Mammary epithelial cell (primary cell): ENCODE measurements at places on chromosomes 3 and 15.

GRCh38 chr3:123608263-123608937, 23.5 kb upstream of the HACD2 start:
- DNase-seq: no peak

DNA sequence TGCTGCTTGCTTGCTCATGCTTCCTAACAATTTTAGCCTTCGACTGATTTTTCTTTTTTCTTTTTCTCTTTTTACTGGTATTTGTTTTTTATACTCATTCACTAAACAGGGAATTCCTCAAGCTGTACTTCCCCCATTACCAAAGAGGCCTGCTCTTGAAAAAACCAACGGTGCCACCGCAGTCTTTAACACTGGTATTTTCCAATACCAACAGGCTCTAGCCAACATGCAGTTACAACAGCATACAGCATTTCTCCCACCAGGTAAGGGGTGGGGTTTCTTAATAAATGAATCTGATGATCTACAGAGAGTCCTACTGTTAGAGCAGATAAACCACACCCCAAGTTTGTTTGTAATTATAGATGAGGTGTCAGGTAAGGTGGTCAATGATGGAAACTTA, 178.8 kb downstream of the MBNL1 start:
- no peak for DNase-seq

DNA sequence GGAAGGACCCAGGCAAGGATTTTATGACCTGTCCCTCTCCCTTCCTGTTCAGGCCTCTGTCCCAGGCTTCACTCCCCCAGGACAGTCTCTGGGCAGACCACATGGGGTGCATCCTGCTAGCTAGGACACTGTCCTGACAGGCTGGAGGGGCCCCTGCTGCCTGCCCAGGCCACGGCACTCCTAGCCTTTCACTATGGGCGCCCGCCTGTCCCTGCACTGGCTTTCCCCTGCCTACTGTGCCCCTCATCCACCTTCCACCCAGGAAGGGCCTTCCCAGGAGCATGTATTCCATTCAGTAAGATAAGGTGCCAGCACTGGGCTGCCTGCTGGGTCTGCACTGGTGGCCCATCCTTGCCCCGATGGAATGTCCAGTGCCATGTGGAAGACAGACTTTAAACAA, 145.3 kb downstream of the DNAJB8 start:
- no peak for DNase-seq

GRCh38 chr15:63236272-63236671, 41.1 kb upstream of the APH1B start:
- peak; percentile 50 for DNase-seq

GRCh38 chr15:56307180-56307579, 58.0 kb upstream of the TEX9 start:
- DNase-seq: no peak

DNA sequence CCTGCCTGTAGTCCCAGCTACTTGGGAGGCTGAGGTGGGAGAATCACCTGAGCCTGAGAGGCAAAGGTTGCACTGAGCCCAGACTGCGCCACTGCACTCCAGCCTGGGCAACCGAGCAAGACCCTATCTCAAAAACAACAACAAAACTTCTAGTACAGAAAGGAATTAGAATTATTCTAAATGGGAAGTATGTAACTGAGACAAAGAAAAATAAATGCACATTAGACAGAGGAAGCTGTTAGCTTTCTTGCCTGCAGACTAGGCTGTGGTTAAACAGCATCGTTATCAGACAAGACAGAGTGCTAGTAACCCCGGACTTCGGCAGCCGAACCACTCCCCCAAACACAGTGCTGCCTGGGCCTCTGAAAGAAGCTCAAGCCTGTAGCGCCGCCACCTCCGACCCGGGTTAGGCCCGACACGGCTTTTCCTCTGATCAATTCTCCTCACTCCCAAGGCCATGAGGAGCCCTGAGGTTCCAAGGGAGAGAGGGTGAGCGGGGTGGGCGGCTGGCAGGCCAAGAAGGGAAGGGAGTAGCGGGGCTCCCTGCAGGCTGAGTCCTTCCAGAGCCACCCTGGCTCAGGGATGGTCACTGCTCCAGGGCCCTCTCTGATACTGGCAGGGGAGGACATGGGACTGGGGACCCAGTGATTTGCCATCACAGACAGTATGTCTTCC, 44.8 kb upstream of the MUC4 start:
- no peak for DNase-seq

DNA sequence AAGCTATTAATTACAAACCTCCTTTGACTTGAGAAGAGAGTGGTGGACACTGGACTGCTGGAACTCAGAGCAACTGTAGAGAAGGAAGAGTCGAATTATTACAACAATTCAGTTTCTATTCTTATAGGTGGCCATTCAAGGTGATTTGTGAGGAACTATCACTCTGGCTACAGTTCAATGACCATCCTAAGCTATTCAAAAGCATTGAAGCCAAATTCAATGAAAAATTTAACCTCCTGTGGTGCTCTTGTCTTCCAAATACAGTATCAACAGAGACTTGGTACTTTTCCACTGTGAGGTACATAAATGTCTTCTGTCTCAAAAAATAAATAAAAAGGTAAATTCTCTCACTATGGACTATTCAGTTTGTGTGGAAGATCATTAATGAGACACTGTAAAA, 513.3 kb upstream of the SEMA6D start:
- DNase-seq: no peak

- DNase-seq: no peak
Measured at GRCh38 chr3:8481380-8481779, 20.2 kb upstream of the LMCD1 start.

DNA sequence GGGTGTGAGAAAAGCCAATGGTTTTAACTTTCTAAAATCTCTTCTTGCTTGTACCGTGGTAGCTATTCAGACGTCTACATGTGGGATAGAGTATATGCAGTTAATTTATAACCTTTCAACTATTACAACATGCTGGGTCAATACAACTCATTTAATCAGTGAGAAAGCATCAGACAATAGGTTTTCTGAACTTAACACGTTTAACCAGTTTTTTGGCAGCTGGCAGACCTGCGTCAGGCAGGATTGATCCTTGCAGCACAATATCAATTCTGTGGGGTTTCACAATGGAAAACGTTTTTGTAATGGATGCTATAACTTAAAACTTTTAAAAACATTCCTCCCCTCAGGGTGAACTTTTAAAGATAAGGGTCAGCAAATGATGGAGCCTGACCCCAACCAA, 6.5 kb downstream of the GNB5 start:
- no peak for DNase-seq

- DNase-seq: peak; percentile 11
Measured at GRCh38 chr3:173993299-173993698, 595.8 kb downstream of the NLGN1 start.

DNA sequence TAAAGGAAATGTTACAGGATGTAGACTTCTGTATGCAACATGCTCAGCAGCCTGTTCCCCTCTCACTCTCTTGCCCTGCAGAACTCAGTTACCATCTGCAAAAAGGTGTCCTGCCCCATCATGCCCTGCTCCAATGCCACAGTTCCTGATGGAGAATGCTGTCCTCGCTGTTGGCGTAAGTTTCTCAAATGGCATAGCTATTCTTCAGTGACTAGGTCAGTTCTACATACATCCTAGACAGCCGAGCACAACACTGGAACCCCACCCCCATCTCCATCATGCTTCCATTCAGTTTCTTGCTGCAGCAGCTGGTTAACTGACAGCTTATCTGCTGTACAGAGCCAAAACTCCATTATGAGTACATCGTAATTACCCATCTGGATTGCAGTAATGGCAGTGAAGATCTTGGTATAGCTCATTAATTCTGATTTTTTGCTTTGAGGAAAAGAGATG, 4.5 kb downstream of the THBS1 start:
- DNase-seq: peak; percentile 56

DNA sequence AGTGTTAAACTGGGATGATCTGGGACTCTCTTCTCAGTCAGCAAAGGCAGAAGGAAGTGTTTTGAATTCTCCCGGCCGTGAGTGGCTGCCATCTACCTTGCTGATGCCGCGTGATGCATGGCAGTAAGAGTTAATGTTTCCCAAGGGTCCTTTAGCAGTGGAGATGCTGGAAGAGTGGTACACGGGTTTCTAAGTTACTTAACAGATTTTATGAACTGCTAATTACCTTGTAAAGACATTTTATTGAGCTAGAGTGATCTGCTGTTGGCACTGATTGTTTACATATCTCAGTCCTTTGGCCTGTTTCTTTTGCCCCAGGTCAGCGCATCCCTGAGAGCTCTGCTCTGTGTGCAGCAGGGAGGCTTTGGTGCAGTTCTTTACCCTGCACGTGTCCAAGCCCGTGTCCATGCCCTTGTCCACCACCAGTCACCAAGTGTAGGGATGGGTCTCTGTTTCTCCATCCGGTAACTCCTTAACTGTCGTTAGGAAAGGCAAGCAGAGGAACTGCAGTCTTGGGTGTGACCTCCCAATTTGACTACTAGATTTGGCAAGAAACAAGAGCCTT, 172.3 kb downstream of the SLCO3A1 start:
- DNase-seq: no peak

GRCh38 chr3:27568393-27568792, 84.2 kb upstream of the SLC4A7 start:
- DNase-seq: peak; percentile 80

DNA sequence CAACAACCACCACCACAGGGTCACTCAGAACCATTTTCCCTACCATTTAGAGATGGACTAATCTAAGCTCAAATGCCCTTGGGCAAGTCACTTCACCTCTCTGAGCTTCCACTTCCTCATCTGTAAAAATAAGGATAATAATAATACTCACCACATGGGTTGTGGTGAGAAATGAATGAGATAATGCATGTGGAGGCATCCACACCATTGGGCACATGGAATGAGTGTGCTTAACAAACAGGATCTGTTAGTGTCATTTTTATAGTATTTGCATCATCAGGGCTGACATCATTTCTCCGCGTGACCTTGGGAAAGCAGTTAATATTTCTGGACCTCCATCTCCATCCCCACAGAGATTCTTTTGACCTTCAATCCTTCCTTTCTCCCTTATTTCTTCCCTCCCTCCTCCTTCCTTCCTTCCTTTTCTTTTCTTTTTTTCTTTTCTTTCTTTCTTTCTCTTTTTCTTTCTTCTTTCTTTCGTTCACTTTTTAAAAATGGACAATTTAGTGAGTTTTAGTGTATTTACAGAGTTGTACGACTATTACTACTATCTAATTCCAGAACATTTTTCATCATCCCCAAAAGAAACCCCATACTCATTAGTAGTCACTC, 7.7 kb upstream of the RFT1 start:
- peak; percentile 39 for DNase-seq

- DNase-seq: peak; percentile 66
Measured at GRCh38 chr15:90362936-90363212, 10.8 kb downstream of the ZNF774 start.
